ENCODE measurements at places on chromosomes 13 and 19. TPM values are rescaled to one million over a fixed set of nuclear protein-coding genes. Genes with fewer than 3 reads are reported as not detected.

DNA sequence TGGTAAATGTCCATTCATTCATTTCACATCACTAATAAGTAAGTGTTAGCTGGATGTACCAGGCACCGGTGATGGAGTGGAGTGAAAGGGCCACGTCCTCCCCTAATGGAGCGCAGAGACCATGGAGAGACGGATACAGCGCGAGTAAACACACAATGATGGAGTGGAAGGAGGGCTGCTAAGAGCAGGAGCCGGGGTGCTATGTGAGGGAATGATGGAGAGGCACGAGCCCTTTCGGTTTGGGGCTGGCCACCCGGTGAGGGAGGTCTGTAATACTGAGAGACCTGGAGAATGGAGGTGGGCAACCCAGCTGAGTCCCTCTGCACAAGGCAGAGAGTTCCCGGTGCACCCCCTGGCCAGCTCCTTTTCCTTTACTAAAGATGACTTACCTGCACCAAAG, 53.7 kb downstream of the PEPD start:
- no peak overlapping the region for H3K27ac ChIP-seq
- no peak overlapping the region for H3K4me3 ChIP-seq
- H3K27me3 ChIP-seq: no peaks in the 10 kb centered on the region
- peaks cover 3% of the 10 kb centered on the region for H3K36me3 ChIP-seq

MEIOSIN gene
- total RNA-seq: not detected

KASH5 gene
- not detected for total RNA-seq

DNA sequence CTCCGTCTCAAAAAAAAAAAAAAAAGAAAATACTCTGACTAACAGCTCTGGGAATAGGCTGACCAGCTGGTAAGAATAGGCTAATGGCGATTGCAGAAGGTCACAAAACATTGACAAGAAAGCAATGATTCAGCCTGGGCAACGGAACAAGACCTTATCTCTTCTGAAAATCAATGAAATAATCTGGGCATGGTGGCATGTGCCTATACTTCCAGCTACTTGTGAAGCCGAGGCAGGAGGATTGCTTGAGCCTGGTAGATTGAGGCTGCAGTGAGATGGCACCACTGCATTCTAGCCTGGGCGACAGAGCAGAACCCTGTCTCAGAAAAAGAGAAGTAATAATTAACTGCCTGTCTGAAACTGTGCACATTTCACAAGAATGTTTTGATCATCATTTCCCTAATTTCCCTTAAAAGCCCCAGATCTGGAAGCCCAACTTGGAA, 18.8 kb upstream of the MTRF1 start:
- no peaks in the 10 kb centered on the region for H3K4me1 ChIP-seq
- DNase-seq: no peak
- no peak overlapping the region for H3K27ac ChIP-seq

- no peak overlapping the region for H3K27ac ChIP-seq
- DNase-seq: no peak
- H3K4me3 ChIP-seq: no peak overlapping the region
- no peaks in the 10 kb centered on the region for H3K27me3 ChIP-seq
These were observed 5.3 kb upstream of the PSG7 start for GRCh38 chr19:42942187-42942789.

CYP4F12 gene
- total RNA-seq: 1.4 TPM

DNA sequence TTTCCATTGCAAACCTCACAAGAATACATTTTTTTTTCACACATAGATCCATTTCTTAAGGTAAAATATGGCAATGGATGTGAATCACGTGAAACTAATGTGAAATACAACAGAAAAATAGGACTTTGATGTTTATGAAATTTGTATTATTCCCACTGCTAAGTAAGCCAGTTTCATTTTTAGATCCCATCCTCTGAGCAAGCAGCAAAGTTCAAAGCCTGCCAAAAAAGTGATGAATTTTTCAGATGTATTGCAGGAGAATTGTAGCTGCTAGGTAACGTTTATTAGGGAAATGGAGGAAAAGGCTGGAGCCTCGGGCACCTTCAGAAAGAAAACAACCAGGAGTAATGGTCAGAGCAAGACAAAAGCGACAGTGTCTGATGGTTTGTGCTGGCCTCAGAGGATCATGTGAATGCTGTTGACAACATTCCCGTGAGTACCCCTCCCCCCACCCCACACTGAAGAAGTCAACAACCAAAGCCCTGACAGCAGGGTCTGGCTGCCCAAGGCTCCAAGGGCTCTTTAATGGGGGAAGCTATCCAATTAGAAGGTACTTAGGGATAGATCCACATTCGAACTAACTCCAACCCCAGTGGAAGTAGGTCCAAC, 95.5 kb downstream of the OXGR1 start:
- H3K27me3 ChIP-seq: no peaks in the 10 kb centered on the region
- H3K27ac ChIP-seq: peak overlapping the region; percentile 47
- H3K4me3 ChIP-seq: no peak overlapping the region
- H3K36me3 ChIP-seq: no peaks in the 10 kb centered on the region

ZNF112 gene
- total RNA-seq: 8.9 TPM

TMPRSS9 gene
- 0.18 TPM for total RNA-seq

PEX11G gene
- 2.5 TPM for total RNA-seq

LRG1 gene
- total RNA-seq: 0.18 TPM

- H3K27ac ChIP-seq: no peak overlapping the region
- no peak overlapping the region for H3K4me3 ChIP-seq
- no peaks in the 10 kb centered on the region for H3K27me3 ChIP-seq
- peak; percentile 43 for DNase-seq
- H3K4me1 ChIP-seq: no peaks in the 10 kb centered on the region
These were observed 13.7 kb downstream of the WBP4 start for GRCh38 chr13:41075034-41075433.

GRCh38 chr13:65762012-65762411, 1468.1 kb downstream of the PCDH9 start:
- DNase-seq: peak; percentile 20
- H3K36me3 ChIP-seq: no peaks in the 10 kb centered on the region
- no peaks in the 10 kb centered on the region for H3K4me1 ChIP-seq
- no peak overlapping the region for H3K27ac ChIP-seq
- H3K27me3 ChIP-seq: no peaks in the 10 kb centered on the region
- H3K4me3 ChIP-seq: no peak overlapping the region

DNA sequence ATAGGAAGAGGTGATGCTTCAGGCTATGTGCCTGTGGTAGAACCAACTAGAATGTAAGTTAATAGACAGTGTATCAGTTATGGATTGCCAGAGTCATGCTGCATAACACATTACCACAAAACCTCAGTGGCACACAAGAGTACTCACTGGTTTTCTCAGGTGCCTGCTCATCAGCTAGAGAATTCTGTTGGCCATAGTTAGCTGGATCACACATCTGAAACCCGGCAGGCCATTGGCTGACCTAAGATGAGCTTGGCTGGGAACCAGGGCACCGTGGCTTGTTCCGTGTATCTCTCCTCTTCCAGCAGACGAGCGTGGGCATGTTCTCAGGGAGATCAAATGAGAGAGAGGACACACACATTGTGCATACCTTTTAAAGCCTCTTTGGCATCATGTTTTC, 76.7 kb downstream of the TEX26 start:
- H3K4me3 ChIP-seq: no peak overlapping the region
- peaks cover 4% of the 10 kb centered on the region for H3K27me3 ChIP-seq
- no peak overlapping the region for H3K27ac ChIP-seq
- no peaks in the 10 kb centered on the region for H3K4me1 ChIP-seq
- no peaks in the 10 kb centered on the region for H3K36me3 ChIP-seq

DNA sequence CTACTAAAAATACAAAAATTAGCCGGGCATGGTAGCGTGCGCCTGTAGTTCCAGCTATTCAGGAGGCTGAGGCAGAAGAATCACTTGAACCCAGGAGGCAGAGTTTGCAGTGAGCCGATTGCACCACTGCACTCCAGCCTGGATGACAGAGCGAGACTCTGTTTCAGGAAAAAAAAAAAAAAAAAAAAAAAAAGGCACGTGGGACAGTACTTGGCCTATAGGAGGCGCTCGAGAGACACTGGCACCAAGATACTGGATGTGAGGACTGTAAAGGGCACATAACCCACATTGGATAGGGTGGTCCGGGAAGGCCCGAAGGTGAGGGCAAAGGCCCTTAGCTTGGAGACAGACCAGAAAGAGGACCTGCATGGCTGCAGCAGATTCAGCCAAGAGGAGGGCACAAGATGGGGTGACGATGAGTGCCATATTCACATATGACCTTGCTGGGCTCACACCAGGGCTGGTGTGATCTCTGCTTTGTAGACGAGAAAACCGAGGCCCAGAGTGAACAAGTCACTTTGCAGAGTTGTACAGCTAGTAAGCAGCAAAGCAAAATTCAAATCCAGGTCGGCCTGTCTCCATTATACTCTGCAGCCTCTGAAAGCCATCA, 89.4 kb downstream of the DPF1 start:
- peak; percentile 36 for DNase-seq
- peaks cover 4% of the 10 kb centered on the region for H3K36me3 ChIP-seq
- H3K4me1 ChIP-seq: peaks cover 11% of the 10 kb centered on the region
- H3K27ac ChIP-seq: no peak overlapping the region

ACER1 gene
- total RNA-seq: not detected

EBI3 gene
- 0.53 TPM for total RNA-seq

- H3K27me3 ChIP-seq: no peaks in the 10 kb centered on the region
- H3K36me3 ChIP-seq: peaks cover 51% of the 10 kb centered on the region
These were observed 9.8 kb downstream of the FZR1 start for GRCh38 chr19:3515891-3516422.

DNA sequence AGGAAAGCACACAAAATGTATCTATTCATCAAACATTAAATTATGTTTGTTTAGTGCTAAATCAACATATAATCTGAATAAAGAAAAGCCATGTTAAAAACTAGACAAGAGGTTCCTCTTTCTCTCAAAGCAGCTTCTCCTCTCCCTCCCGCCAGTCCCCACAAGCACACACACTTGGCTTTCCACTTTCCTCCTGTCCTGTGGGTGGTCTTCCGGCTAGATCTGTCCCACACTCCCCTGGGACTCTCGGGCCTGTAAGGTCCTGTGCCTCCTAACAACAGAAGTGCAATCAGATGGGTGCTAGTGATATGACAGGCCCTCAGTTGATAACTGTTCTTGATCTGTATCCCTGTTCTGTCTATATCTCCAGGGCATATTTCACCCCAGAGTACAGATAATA, 45.6 kb upstream of the RAP2A start:
- H3K36me3 ChIP-seq: peaks cover 14% of the 10 kb centered on the region
- no peaks in the 10 kb centered on the region for H3K27me3 ChIP-seq
- H3K27ac ChIP-seq: no peak overlapping the region
- DNase-seq: no peak

- no peak overlapping the region for H3K4me3 ChIP-seq
- H3K27ac ChIP-seq: no peak overlapping the region
- no peaks in the 10 kb centered on the region for H3K36me3 ChIP-seq
- DNase-seq: no peak
These were observed 382.7 kb downstream of the LIG4 start for GRCh38 chr13:107832500-107833100.

DNA sequence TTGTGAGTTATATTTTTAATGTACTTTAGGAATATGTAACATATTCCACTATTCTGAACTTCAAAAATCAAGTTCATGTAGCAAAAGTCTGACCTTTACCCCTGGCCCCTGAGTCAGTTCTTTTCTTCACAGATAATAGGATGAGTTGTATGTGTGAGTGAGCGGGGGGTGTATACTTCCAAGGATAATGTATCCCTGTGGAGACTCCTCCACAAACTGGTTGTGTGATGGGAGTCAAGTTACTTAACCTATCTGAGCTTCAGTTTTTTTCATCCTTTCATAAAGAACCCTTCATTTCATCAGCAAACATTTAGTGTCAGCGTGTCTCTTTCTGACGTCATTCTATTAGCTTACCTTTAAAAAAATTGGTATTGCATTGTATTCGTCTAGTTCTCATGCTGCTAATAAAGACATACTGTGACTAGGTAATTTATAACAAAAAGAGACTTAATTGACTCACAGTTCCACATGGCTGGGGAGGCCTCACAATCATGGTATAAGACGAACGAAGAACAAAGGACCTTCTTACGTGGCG, 288.1 kb upstream of the GPC6 start:
- no peaks in the 10 kb centered on the region for H3K27me3 ChIP-seq
- no peaks in the 10 kb centered on the region for H3K36me3 ChIP-seq
- no peak overlapping the region for H3K27ac ChIP-seq

SH2D3A gene
- 0.13 TPM for total RNA-seq

- DNase-seq: no peak
- H3K27me3 ChIP-seq: no peaks in the 10 kb centered on the region
- no peak overlapping the region for H3K27ac ChIP-seq
- H3K36me3 ChIP-seq: no peaks in the 10 kb centered on the region
- no peaks in the 10 kb centered on the region for H3K4me1 ChIP-seq
These were observed 40.5 kb upstream of the POMP start for GRCh38 chr13:28618230-28618994.

DNA sequence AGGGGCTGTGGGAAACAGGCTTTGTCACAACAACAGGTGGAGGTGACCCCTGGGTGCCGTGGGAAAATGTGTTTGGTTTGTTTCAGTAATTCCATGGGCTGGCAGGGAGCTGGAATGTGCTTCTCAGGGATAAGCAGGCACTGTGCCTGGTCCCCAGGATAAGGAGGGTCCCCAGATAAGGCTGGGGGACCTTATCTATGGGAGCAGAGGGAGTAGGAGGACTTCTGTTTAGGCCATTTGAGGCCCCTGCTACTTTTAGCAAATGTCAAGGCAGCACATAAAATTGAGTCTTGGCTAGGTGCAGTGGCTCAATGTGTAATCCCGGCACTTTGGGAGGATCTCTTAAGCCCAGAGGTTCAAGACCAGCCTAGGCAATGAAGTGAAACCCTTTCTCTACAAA, 59.5 kb downstream of the KCNC3 start:
- DNase-seq: no peak
- H3K4me3 ChIP-seq: no peak overlapping the region
- no peaks in the 10 kb centered on the region for H3K4me1 ChIP-seq
- H3K27me3 ChIP-seq: no peaks in the 10 kb centered on the region

DNA sequence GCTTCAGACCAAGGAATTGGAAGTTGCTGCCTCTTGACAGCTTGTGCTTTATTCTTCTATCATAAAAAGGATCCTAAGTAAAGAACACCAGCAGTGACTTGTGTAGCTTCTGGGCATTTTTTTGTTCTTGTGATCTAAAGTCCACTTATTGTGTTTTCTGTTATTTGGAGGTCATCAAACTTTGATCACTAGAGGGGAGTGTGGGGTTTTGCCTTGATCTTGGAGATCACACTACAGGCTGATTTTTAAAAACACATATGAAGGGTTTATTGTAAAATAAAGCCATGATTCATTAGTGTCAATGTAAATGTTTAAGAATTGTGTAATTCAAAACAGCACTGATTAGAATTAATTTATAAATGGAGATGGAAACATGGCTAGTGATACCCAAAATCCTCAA, 328.7 kb upstream of the EDNRB start:
- DNase-seq: no peak
- no peak overlapping the region for H3K27ac ChIP-seq
- no peaks in the 10 kb centered on the region for H3K36me3 ChIP-seq
- H3K27me3 ChIP-seq: no peaks in the 10 kb centered on the region
- H3K4me3 ChIP-seq: no peak overlapping the region

- peaks cover 14% of the 10 kb centered on the region for H3K4me1 ChIP-seq
- no peaks in the 10 kb centered on the region for H3K36me3 ChIP-seq
- H3K27me3 ChIP-seq: peaks cover 47% of the 10 kb centered on the region
These were observed 3.7 kb upstream of the SOX21 start for GRCh38 chr13:94716016-94716415.

DNA sequence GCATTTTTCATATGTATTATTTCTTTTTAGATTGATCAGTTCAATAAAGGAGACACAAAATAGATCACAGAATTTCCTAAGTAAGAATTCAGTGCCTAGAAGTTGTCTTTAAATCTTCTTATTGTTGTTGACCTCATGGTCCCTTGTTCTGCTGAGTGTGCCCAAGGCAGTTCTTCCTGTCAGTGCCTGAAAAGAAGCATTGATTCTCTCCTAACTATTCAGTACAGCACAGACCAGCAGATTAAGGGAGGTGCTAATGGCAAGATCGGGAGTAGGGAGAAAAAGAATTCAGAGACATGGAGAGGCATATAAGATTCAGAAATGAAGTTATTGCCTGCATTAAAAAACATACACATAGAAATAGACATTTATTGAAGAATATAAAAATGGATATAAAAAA, 180.5 kb upstream of the PCDH9 start:
- no peak for DNase-seq
- H3K27me3 ChIP-seq: no peaks in the 10 kb centered on the region
- H3K4me3 ChIP-seq: no peak overlapping the region
- no peak overlapping the region for H3K27ac ChIP-seq
- H3K36me3 ChIP-seq: no peaks in the 10 kb centered on the region
